CD4-positive, alpha-beta T cell treated with Interleukin-6 at 100 ng/mL for 8 hours (primary cell): ENCODE measurements at places on chromosomes 5 and 9.

- no peak for DNase-seq
Measured at GRCh38 chr5:142600092-142600491, 85.8 kb downstream of the FGF1 start.

DNA sequence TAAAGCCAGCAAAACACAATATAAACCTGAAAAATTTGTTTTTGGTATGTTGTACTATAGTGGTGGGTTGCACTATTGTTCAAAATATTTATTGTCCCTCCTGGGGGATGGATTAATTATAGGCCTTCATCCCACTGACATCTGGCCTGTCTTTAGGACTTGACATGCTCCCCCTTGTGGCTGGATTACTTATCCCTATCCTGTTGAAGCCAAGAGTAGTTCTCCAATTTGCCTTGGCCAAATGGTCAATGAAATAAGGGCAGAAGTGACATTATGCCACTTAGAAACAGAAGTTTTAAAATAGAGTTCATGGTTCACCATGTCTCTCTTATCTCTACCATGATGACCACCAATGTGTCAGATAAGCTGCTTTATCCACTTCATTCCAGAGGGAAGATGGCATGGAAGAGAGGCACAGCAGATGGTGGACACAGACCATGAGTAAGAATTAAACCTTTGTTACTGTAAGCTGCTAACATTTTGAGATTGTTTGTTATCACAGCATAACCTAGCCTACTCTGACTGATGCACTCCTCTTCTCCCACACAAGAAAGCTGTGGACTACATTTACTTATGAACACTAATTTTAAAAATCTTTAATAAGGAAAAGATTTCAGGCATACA is 29.2 kb upstream of the ARHGEF28 start:
- no peak for DNase-seq

- DNase-seq = no peak
Measured at GRCh38 chr9:112789473-112789872, 38.9 kb downstream of the SNX30 start.

DNA sequence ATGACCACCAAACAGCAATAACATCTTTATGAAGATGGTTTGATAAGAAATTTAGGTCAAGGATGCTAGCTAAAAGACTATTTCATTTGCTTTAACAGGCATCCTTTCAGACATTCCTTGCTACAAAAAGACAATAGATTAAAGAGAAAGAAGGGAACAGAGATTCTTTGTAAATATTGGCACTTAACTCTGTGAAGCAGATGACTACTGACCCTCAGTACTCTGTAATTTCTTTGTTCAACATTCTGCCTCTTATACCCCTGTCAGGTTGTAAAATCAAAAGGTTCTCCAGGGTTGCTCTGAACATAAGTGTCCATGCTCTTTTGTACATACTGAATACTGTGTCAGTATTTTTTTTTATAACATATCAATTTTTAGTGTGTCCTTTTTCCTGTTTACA is 610.6 kb upstream of the GRAMD2B start:
- DNase-seq = no peak
